Urinary bladder (tissue), 4 donors: ENCODE measurements at places on chromosomes 2 and 18. TPM values are rescaled to one million over a fixed set of nuclear protein-coding genes. Genes with fewer than 3 reads are reported as not detected.

DNA sequence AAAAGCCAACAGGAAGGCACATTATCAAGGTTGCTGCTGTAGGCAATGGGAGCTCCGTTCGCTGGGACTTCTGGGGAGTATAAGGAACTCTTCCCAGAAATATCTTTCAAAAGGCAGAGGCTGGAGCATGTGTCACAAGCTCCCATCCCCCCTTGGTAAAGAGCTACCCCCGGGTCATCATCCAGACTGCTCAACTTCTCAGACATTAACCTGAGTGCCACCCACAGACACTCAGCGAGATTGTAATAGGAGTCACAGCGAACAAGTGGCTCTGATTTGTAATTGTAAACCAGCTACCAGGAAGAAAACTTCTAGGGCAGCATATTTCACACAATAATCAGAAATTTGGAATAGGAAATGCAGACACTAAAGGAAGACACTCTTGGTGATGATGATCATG is 290.2 kb upstream of the PARD3B start:
- no peak for DNase-seq

DNA sequence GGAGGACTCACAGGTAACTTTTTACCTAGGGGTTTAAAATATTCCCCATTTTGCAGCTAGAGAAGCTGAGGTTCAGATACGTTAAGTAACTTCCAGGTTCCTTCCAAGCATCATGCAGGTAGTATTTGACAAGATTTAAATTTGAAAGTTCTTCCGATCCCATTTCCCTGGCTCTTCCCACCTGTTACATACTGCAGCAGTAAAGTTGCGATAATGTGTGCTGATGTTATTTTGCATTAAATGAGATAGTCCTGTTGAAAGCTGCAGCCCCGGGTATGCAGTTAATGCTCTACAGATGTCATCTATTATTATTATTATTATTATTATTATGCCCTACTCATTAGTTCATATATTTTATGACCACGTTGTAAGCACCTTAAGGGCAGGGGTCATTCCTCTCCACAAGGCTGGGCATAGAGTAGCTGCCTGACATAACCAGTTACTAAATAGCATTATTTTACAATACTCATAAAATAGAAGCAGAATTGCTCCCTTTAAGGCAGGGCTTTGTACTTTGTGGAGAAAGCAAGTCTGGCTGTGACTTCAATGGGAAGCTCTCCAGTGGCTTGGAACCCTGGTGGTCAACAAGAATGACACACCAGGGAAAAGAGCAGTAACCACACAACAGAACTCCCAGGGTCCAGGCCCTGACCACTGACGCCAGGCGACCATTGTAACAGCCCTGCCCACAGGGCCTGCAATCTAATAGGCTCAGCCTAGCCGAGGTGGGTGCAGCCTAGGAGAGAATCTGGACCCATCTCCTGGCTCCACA is 112.0 kb upstream of the STPG4 start:
- DNase-seq = no peak

GRCh38 chr2:229153267-229153666 is 117.8 kb downstream of the PID1 start:
- no peak for DNase-seq

- no peak for DNase-seq
Observed at GRCh38 chr18:13067124-13067523, 76.0 kb downstream of the CEP192 start.

GRCh38 chr18:77000527-77000926 is 132.1 kb downstream of the MBP start:
- no peak for DNase-seq

DNA sequence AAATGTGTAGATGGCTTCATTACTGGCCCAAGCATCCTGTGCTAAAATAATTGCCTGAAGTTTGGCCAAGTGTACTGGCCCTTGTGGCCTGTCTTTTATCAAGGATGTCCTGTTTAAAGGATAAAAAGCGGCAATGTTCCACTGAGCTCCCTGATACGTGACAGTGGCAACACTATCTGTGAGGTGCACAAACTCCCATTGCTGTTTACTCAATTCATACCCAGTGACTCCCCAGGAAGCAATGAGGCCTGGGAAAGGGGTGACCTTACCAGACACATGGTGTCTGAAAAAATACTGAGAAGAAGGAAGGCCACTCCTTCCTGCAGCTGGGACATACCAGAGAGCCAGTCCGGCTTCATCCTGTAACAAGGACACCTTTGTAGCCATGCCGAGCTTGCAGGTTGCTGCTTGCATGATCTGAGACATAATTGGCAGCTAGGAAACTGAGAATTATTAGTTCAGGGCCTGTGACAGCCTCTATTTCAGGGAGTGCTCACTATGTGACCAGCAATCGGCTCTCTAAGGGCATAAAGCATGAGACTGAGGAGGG is 198.5 kb upstream of the LRATD1 start:
- no peak for DNase-seq

DNA sequence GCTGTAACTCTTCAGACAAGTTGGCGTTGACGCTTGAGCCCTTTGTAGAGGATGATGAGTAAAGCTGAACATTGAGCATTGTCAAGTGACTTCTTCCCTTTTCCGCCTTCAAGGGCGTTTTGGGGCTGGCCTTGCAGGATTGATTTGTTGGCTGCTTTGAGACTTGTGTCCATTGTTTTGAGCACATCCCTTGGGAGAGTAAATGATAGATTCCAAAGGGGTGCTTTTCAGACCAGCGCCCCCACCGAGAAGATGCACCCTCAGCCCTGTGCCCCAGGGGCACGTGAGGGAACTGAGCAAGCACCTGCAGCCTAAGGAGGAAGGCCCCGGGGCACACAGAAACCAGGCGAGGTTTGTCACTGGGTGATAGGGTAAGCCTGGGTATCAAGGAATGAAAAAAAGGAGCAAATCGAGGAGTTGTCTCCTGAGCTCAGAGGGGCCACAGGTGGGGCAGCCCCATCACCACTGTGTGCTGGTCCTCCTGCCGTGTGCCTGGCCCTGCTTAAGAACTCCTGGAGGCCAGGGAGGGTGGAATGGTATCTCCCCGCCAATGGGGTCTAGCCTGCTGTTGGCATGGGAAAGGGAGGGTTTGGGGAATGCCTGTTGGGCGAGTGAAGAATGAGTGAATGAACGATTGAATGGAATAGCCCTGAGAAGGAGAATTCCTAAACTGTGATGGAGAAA is 64.0 kb downstream of the RAB31 start:
- no peak for DNase-seq

GRCh38 chr2:136324966-136325365 is 207.0 kb upstream of the CXCR4 start:
- DNase-seq = no peak

DNA sequence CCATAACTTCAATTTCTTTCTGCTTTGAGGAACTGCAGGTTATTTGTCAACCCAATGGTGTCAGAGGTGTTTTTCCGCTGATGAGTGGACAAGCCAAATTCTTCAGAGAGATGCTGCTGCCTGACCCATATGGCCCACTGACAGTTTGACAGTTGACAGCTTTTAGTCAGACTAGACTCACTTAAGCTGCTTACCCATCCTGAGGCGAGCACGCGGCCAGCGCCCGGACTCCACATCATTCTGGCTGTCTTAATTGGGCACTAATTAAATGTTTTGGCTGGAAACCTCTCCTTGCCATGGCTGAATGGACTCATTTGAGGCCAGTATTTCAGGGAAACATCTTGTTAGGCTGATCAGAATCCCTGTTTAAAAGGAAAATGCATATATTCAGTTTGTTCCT is 316.1 kb upstream of the FANCL start:
- no peak for DNase-seq

- DNase-seq = no peak
Observed at GRCh38 chr2:183782436-183782835, 658.2 kb downstream of the NUP35 start.

DNA sequence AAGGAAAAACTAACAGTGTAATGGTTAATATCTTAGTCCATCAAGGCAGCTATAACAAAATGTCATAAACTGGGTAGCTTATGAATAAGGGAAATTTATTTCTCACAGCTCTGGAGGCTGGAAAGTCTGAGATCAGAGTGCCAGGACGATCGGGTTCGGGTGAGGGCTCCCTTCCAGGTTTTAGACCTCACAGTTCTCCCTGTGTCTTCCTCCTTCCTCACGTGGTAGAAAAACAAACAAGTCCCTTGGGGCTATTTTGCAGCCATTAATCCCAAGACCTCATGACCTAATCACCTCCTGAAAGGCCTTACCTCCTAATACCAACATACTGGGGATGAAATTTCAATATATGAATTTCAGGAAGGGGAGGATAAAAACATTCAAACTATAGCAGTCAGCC is 455.9 kb downstream of the CNTNAP5 start:
- no peak for DNase-seq

PKP4 gene
- total RNA-seq = 83.4 TPM

SPHKAP gene
- total RNA-seq = 1.1 TPM

PSMA8 gene
- not detected for total RNA-seq

RGPD4 gene
- 0.05 TPM for total RNA-seq

RNF125 gene
- total RNA-seq = 10.9 TPM

YPEL5 gene
- 106 TPM for total RNA-seq

SMYD1 gene
- 5.7 TPM for total RNA-seq

FIGN gene
- 6.9 TPM for total RNA-seq
